ENCODE measurements at places on chromosomes 5 and 9.

- no peak for DNase-seq
Observed at GRCh38 chr5:118882666-118883065, 105.7 kb downstream of the DTWD2 start.

DNA sequence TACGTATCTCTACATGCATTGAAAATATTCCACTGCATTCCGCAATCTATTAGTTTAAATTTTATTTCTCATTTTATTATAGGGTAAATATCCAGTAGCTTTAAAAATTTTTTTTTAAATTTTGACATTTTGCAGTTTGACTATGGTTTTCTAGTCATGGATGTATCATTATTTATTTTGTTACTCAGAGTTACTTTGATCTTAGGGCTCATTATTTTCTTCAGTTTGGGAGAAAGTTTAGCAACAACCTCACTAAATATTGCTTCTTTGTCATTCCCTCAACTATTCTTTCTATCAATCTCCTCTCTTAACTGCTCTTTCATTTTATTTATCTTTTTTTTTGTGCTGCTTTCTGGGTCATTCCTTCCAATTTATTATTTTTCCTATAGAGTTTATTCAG, 100.5 kb upstream of the SLCO6A1 start:
- DNase-seq, result no peak

GRCh38 chr9:30519166-30519565, 1865.3 kb upstream of the ACO1 start:
- no peak for DNase-seq

DNA sequence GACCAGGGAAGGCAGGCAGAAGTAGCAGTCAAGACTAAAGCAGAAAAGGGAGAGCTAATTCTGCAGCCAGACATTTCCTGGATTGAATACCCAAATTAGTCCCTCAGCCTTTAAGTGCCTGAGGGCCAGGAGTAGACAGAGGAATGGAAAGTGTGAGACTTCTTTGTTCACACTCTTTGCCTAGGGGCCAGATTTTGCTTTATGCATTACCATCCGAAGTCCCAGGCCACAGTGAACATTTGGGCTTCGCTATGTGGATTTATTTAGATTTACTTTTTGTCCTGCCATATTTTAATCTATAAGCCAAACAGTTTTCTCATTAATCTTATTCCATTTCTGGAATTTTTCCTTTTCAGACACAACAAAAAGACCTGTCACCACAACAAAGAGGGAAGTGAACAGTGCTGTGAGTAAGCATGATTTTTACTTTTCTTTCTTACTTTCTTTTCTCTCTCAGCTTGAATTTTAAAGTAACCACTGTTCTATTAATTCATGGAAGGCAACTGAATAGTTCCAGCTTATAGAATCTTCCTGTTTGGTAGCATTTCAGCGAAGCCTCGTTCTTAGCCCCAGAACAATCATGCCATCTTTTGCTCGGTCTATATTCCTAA, 52.6 kb downstream of the PDCD1LG2 start:
- DNase-seq, result no peak

DNA sequence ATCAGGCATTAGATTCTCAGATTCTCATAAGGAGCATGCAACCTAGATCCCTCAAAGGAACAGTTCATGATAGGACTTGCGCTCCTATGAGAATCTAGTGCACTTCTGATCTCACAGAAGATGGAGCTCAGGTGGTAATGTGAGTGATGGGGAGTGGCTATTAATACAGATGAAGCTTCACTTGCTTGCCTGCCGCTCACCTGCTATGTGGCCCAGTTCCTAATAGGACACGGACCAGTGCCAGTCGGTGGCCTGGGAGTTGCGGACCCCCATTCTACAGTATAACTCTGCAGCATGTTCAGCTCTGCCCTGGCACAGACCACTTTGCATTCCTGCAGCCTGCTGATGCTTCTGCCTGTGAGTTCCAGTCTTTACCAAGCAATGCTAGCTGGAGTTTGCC, 581.3 kb upstream of the KLF4 start:
- no peak for DNase-seq

DNA sequence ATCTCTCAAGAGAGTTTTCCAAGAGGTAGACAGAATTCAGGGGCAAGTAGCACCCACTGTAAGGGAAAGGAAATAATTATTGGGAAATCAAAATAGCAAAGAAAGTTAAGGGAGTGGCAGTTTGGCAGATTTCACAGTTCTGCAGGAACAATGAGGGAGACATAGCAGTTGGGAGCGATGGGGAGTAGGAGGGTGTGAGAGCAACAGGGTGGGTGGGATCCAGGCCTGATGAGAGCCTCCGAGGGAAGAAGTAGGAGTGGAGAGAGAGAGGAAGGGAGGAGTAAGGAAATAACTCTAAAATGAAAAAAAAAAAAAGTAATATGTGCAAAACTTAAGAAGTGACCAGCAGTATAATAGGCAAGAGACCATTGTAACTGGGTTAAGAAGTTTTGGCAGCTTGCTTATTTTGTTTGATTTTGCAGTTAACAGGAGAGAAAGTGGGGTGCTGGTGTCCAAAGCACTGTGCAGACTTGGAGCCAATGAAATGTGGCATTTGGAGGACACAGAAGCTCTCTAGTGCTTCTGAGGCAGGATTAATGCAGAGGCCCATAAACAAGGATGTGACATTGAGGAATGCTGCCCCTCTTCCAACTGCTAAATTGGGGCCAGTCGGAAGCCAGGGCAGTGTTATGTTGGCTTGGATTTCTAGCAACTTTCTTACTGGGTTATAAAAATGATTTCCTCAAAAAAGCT, 10.2 kb downstream of the TNFAIP8 start:
- no peak for DNase-seq

DNA sequence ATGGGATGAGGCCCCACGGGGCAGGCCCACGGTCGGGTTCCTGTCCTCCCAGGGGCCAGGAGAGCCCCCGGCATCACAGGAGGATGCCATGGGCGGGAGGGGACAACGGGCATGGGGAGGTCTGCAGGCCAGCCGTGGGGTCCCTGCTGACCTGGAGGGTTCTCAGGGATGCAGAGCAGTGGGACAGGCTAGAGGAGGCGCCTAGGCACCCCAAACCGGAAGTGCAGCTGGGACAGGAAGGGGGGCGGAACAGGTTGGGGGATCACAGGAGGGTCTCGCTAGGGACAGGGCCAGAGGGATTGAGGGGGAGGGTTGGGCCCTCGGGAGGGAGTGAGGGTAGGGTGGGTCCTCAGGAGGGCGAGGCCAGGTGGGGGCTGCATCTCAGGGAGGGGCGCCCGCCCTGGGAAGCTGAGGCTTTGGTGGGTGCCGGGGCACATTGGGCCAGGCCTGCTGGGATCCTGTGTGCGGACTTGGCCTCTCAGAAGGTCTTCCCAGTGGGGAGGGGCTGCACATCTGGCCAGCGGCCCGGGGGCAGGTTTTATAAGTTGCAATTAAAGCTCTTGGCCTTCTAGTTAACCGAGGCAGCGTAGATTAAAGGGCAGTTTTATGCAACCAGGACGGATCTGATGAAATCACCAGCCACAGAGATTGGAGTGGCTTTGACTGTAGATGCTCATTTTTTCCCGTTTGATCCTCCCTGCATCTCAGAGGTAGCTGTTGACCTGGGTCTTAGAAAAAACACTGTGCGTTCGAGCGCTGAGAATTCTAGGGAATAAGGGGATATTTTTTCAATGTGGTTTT, 20.1 kb downstream of the NKD2 start:
- DNase-seq, result no peak

DNA sequence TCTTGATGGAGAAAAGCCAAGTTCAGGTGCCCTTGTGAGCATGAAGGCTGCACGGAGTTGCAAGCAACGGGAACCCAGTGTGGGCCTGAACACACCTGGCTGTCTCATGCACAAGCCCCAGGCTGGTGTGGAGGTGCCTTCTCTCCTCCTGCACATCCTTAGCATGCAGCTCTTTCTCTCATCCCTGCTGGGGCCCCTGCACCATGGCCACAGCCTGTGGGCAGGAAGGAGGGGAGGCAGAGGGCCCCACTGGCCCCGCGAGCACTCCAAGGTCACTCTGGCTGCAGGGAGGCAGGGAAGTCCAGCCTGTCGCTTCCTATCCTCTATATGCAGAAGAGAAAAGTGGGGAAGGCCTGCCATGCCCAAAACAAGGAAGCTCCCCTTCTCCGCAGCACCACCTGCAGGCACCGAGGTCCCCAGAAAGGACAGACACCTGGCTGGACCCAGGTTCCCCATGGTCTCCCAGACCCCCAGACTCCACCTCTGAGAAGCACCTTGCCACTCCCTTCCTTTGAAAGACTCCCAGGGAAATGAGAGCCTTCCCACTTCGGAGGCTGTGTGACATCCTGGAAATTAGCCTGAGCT, 18.6 kb downstream of the STKLD1 start:
- DNase-seq, result no peak

GRCh38 chr5:55904152-55904551, 53.0 kb downstream of the IL31RA start:
- peak; percentile 60 for DNase-seq

DNA sequence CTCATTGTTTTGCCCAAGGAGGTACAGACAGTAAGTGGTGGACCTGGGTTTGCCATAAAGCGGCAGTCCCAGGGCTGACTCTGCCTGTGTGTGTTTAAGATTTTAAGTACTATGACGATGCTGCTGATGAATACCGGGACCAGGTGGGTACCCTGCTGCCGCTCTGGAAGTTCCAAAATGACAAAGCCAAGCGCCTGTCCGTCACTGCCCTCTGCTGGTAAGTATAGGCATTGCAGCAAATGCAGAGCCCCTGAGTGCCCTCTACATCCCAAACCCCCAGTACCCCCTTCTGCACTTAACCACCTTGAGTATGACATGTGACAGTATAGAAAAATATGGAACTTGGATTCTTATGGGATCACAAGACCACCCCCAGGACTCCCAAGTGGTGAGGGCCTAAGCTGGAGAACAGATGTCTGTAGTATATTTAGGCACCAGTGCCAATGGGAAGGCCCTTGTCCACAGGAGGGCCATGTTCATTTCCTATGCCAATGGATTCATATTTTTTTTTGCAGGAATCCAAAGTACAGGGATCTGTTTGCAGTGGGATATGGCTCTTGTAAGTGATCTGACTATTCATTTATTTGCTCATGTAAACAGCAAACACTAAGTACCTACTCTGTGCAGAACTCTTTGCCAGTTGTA, 22.0 kb downstream of the ENHO start:
- DNase-seq, result no peak

DNA sequence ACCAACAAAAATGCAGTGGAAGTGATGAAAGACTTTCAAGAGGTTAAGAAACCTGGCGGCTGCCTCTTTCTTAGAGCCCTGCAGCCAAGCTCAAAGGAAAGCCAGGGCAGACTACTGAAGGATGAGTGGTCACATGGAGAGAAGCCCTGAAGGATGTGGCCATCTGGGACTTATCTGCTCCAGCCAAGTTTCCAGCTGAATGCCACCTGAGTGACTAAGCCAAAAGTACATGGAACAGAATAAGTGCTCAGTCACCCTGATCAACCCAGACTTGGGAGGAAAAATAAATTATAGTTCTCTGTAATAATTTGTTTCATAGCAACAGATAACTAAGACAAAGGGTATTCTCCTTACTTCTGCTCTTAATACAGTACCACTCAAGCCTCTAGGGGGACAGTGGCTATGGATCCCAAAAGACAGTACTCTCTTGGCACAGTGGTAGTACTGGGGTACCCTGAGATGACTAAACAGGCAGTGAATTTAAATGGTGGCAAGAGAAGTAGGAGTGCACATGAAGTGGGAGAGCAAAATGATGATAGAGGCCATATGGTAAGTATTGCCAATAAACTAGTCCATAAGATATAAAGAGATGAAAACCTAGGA, 182.3 kb downstream of the ELAVL2 start:
- peak; percentile 9 for DNase-seq

- no peak for DNase-seq
Observed at GRCh38 chr5:95915999-95916686, 45.5 kb downstream of the ELL2 start.

GRCh38 chr5:174239718-174240117, 194.2 kb downstream of the NSG2 start:
- DNase-seq, result no peak

Measured in iris pigment epithelial cell (primary cell).